NCI-H748 treated with DMSO at 0.1 percent for 48 hours (cell line): ENCODE measurements at places on chromosomes 7 and 10.

DNA sequence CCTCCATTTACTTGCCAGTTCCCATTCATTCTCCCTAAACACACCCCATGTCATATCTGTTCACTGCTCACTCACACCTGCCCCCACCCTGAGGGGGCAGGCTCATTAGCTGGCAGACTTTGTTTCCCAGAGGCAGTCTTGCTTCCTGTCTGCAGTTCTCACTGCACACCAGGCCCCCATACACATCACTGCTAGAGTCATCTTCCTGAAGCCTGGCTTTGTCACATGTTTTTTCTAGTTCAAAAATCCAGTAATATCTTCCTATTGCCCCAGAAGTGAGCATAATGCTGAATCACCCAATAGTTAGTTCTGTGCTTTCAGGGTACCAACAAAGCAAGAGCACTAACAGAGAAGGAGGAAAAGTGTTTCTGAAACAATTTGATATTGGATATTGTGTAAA is 1.9 kb downstream of the LRRC72 start:
- DNase-seq: no peak

DNA sequence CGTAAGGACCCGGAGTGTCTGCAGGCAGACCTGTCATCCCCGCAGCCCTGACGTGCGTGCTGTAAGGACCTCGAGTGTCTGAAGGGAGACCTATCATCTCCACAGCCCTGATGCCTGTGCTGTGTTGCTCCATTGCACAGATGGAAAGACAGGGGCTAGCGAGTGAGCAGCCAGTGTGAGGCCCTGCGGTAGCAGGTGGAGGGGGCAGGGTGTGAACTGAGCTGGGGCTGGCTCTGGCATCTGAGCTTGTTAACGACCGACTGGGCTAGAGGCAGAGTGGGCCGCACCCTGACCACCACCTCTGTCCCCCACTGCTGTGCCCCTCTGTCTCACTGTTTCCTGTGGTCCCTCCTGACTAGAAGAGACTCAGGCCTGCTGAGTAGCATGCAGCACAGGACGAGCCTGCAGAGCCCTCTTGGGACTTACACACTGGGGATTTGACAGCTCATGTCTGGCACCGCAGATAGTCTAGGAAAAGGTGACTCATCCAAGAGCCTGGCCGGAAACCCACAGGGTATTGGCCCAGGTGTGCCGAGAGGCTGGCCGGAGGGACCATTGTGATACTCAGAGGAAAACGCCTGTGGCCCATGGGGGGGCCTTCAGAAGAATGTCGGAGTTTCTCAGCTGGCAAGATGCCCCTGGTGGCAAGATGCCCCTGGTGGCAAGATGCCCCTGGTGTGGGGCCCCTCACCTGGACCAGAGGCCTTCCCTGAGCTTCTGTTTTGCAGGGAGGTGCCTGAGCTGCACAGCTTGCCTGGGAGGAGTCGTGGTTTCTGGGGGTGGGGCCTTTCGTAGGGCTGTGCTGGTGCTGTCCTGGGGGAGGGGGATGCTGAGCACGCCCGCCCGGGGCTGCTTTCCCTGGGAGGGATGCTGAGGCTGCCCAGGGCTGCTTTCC is 34.3 kb downstream of the INPP5A start:
- no peak for DNase-seq

DNA sequence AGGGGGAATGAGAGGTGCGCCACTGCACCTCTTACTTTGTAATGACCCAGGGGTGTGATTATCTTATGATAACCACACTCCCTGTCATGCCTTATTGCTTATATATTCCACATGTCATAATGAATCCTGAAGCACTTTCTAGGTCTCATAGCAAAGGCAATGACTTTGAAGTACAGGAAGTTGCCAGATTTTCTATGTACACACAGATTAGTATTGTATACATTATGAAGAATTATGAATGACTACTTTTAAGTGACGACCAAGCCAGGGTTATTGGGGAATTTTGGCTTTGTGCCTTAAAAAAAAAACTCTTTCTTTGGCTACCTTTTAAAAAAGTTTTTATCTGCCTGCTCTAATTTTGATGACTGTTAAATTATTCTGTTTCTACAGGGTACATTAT is 269.6 kb downstream of the MDFIC start:
- no peak for DNase-seq

DNA sequence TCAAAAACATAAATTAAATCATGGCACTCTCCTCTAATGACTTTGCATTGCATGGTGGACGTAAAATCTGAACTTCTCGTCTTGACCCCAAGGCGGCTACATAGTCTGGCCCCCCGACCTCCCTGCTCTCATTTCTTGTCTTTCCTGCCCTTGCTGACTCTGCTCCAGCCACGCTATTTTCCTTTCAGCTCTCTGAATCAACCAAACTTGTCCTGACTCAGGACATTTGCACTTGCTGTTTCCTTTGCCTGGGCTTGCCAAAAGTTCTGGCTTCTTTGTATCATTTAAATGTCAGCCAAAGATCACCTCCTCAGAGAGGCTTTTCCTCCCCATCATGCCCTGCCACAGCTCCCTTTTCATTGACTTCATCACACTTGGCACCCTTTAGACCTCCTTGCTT is 107.7 kb upstream of the NFE2L3 start:
- DNase-seq: no peak

DNA sequence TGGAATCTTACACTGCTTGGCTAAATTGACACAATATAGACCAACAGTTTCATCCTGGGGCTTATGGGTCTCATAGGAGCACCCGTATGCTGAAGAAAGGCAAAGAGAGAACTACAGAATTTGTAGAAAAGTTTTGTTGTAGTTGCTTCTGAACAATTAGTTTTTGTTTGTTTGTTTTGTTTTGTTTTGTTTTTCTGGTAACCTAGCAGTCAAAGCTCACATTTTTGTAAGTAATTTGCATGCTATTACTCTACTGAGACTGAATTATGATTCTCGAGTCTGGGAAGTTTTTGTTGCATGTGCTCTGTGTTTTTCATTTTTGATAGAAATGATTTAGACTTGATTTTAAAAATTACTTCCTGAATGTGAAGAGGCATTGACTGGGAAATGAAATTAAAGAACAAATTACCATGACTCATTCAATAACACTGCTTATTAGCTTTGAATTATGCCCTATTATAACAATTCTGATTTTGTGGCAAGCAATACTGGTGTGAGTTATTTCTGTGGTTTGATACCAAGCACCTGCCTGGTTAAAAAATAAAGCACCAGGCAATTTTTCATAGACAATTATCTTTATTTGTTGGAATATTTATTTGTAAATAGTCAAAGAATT is 438 bp downstream of the LSMEM1 start:
- no peak for DNase-seq

- DNase-seq: no peak
Measured at GRCh38 chr7:143300959-143301935, 13.1 kb downstream of the CASP2 start.

GRCh38 chr7:19930851-19931250 is 157.4 kb upstream of the TMEM196 start:
- no peak for DNase-seq

- DNase-seq: no peak
Measured at GRCh38 chr7:41217306-41217705, 485.6 kb downstream of the INHBA start.

GRCh38 chr7:46900312-46901263 is 681.3 kb downstream of the TNS3 start:
- DNase-seq: no peak

GRCh38 chr10:94213001-94213530 is 149.7 kb downstream of the NOC3L start:
- DNase-seq: no peak

GRCh38 chr10:16948361-16948760 is 131.1 kb upstream of the RSU1 start:
- DNase-seq: peak; percentile 8

- DNase-seq: no peak
Measured at GRCh38 chr7:1415389-1415990, 43.8 kb downstream of the MICALL2 start.

DNA sequence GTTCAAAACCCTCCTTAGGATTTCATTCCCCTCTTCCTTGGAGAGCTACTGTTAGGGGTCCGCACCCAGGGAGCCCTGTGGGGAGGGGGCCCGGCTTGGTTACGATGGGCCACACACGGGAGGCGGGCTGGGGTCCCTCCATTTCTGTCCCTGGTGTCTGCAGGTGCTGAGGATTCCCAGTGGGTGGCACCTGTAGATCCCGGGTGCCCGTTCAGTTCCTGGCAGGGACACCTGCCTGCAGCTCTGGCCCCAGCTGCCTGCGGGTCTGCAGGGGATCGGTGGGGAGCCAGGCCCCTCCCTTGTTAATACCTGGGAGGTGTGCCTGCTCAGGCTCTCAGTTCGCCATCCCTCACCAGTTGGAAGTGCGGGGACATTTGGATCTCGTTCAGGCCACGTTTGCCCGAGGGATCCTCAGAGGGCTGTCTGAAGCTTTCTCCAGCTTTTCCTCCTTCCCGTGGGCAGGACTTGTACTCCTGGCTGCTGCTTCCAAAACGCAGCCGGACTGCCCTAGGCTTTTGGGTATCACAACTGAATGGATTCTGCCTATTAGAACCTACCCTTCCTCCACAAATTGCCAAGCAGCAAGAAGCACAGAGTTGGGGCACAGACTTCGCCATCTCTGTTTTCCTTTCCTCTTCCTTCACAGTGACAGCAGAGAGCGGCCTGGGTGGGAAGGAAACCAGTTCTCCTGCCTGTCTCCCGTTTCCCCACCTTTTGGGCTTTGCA is 22.3 kb upstream of the IL15RA start:
- DNase-seq: no peak

GRCh38 chr7:85023916-85024315 is 162.9 kb downstream of the SEMA3D start:
- no peak for DNase-seq

DNA sequence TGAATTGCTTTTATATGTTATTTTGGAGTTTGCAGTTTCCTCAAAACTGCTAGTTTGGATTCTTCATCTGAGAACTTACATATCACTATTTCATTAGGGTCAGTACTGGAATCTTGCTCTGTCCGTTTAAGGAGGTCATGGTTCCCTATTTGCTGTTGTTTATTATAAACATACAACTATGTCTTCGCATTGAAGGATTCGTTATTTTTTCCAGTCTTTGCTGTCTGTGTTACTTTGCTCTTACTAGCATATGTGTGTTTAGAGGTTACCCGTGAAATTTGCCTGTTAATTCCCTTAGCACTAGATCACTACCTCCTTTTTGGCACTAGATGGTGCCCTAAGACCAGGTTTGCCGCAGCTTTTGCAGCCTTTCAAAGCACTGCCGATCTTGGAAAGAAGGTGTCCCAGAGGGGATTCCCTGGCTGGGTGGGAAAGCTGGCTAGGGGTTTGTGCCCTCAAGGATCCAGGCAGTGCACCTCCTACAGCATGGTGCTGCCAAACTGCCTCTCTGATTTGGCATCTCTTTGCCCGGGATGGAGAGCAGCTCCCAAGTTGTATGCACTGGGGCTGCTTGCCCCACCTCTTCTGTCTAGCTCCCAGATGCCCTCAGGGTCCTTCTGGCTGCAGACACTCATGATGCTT is 103.1 kb upstream of the APBB1IP start:
- DNase-seq: peak; percentile 34

GRCh38 chr10:29559996-29560395 is 74.8 kb downstream of the SVIL start:
- DNase-seq: no peak

DNA sequence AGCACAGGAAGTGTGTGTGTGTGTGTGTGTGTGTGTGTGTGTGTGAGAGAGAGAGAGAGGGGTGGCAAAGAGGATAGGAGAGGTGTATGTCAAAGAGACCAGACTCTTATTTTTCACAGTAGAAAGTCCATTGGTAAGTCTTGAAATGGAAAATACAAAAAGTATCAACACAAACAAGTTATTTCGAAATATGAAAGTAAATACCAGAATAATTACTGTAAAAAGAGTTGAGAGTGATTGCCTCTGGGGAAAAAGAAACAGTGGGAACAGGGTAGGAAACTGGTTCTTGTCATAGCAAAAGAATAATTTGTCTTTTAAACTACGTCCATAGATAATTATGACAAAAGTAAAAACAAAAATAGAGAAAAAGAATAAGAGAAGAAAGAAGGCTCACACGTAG is 29.0 kb upstream of the EIF5AL1 start:
- DNase-seq: no peak

- no peak for DNase-seq
Measured at GRCh38 chr10:119827430-119827829, 45.2 kb downstream of the MCMBP start.

- DNase-seq: no peak
Measured at GRCh38 chr7:40760293-40760964, 625.6 kb downstream of the SUGCT start.

DNA sequence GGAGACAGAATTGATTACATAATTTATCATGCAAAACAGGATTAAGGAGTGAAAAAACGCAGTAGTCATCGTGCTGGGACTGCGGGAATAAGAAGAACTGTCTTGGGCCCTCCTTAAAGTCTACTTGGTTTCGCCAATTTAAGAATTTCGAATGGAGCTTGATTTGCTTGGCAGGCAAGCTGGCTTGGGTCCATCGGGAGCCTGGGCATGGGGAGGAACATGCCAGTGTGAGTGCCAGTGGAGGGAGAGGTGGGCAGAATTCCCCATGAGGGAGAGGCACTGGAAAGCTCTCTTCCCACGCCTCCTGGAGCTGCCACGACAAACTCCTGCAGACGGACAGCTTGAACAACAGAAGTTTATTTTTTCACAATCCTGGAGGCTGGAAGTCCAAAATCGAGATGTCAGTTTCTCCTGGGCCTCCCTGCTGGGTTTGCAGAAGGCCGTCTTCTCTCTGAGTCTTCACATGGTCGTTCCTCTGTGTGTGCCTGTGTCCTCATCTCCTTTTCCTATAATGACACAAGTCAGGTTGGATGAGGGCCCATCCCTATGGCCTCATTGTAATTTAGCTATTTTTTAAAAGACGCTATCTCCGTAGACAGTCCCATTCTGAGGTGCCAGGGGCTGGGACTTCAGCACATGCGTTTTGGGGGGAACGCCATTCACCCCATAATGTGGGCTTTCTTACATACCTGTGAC is 528.7 kb upstream of the DPP6 start:
- DNase-seq: no peak

DNA sequence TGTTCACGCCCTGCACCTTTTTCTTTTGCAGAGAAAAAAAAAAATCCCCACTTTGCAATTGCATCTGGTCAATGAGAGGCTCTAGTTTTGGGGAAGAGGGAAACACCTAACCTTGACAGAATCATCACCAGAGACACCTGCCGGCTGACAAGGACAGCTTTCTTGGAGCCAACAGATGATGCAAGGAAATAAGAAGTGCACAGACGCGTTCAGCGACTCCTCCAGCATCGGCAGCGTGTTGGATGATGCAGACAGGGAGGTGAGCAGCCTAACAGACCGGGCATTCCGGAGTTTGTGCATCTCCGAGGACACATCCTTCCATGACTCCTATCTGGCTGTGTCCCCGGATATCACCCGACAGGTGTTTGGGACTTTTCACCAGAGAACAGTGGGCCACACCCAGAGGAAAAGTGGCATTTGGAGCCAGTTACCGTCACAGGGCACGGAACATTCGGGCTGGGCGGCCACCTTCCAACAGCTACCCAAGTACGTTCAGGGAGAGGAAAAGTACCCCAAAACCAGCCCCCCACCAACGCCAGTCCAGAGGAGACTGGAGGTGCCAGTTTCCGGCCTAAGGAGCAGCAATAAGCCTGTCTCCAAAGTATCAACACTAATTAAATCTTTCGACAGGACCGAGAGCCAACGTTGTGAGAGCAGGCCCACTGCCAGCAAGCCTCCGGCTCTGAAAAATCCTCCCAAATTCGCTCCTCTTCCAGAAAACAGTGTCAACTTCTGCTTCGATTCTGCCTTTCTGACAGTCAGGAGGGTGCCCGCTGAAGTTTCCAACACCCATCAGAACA is 23.6 kb downstream of the C10orf71 start:
- no peak for DNase-seq

GRCh38 chr10:83685458-83685857 is 453.9 kb upstream of the GHITM start:
- no peak for DNase-seq

GRCh38 chr10:123761038-123761428 is 94.9 kb downstream of the GPR26 start:
- no peak for DNase-seq
